ENCODE measurements at places on chromosomes 7 and 10. TPM values are rescaled to one million over a fixed set of nuclear protein-coding genes. Genes with fewer than 3 reads are reported as not detected.

The TMEM229A gene
- polyA plus RNA-seq: not detected

The OGA gene
- 42.1 TPM for polyA plus RNA-seq

The TMEM60 gene
- 14.9 TPM for polyA plus RNA-seq

DNA sequence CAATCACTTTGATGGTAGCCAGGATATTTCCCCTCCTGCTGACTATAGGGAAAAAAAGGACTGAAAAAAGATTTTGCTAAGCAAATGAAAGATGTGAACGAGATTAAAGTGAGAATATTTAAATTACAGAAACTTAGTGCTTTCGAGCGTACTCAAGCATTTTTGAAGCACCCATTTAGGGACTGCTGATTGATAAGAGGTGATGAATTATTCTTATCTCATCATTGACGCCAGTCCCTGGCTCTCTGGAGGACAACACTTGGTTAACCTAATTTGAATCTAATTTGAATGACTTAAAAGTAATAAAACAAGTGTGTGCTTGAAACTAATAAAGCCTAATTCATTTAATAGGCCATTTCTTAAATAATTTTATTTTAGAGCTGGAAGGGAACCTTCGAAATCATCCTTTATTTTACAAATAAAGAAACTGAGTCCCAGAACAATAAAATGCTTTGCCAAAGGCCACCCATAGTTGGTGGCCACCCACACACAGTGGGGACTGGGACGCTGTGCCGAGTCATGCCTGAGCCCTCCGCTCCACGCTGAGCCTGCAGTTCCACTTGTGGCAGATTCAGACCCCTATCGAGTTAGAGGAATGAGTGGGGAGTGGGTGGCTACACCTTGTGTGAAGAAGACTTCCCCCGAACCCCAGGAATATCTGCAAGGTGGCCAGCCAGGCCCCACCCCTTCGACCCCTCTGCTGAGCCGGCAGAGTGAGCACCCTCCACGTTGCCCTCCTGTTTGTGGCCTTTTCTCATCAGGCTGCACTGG lies 61.1 kb upstream of the SAMD8 start:
- no peak for DNase-seq

GRCh38 chr7:95691464-95691863 lies 80.9 kb upstream of the DYNC1I1 start:
- no peak for DNase-seq

DNA sequence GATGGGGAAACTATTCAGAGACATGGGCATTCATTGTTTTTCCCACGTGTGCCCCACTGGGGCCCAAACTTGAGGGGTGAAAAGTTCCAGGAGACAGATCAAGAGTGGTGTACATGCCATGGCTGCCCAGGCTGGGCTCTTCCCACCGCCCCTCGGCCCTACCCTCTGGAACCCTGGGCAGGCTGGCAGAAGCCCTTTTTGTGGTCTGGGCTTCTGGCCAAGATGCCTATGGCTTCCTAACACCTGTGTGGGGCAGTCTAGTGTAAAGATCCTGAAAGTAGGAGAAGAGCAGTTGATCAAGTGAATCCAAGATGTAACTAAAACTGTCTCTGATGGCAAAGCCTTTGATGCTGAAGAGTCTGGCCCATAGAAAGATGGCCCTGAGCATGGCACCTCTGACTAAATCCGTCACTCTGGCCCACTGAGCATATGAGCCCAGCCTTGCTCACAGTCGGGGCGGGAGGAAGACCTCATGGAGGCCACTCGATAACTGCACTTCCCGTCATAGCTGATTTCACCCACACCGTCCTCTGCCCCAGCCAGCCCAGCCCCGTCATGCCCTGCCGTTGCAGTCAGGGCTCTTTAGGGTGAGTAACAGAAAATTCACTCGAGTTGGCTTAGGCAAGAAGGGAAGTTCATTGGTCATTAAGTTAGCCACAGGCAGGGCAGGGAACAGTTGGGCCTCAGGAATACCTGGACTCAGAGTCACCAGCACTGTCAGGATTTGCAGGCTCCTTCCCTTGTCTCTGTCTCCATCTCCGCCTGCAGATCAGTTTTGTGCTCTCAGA lies 37.9 kb upstream of the MTPAP start:
- DNase-seq: no peak

DNA sequence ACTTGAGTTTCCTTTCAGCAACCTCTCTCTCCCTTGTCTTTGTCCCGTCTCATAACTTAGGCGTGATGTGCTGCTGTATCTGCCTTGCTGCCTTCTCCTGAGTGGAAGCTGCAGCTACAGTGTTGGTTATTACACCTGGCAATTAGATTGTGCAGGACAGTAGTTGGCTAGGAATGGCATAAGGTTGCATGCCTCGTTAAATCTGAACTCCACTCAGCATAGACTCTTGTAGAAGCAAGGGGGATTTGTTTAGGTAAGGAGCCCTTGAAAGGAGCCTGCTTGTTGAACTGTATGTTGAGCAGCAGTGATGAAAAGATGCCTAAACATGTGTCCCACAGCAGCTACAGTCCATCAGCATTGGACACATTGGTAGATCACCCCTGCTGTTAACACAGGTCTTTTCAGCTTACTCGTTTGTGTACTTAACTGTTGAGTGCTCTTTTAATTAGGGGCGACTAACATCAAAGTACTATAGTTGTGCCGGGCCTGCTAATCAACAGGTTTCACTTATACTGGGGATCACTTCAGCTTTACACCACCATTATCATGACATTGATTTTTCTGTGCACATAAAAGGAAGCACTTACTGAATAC lies 225.0 kb downstream of the AUTS2 start:
- no peak for DNase-seq

DNA sequence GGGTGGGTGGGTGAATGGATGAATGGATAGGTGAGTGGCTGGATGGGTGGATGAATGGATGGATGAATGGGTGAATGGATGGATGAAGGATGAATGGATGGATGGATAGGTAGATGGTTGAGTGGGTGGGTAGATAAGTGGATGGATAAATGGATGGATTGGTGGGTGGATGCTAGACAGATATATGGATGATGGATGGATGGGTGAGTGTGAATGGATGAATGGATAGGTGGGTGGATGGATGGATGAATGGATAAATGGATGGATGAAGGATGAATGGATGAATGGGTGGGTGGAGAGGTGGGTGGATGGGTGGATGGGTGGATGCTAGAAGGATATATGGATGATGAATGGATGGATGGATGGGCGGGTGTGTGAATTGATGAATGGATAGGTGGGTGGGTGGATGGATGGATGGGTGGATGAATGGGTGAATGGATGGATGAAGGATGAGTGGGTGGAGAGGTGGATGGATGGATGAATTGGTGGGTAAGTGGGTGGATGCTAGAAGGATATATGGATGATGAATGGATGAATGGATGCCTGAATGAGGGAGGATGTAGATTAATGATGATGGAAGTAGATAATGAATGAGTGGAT lies 20.4 kb downstream of the ELFN1 start:
- DNase-seq: no peak

GRCh38 chr7:30280631-30281030 lies 3.8 kb upstream of the ZNRF2 start:
- DNase-seq: no peak

All from heart left ventricle (tissue), 16 donors.